ENCODE measurements at places on chromosomes 12 and 14.
A peak's percentile ranks its signal among the peaks of the same experiment; 100 is the strongest.

DNA sequence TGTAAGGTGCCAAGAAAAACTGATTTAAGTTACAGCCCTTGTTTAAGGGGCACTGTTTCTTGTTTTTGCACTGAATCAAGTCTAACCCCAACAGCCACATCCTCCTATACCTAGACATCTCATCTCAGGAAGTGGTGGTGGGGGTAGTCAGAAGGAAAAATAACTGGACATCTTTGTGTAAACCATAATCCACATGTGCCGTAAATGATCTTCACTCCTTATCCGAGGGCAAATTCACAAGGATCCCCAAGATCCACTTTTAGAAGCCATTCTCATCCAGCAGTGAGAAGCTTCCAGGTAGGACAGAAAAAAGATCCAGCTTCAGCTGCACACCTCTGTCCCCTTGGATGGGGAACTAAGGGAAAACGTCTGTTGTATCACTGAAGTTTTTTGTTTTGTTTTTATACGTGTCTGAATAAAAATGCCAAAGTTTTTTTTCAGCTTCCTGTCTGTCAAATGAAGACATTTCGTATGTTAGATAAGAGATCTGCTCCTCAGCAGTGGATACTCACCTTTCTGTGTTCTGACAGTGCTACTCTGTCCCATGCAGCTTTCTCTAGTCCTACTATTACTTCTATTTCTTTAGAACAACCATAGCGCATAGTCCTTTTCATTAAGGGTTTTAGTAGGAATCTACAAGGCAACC, 1.2 kb upstream of the PA2G4 start:
- DNase-seq: no peak

DNA sequence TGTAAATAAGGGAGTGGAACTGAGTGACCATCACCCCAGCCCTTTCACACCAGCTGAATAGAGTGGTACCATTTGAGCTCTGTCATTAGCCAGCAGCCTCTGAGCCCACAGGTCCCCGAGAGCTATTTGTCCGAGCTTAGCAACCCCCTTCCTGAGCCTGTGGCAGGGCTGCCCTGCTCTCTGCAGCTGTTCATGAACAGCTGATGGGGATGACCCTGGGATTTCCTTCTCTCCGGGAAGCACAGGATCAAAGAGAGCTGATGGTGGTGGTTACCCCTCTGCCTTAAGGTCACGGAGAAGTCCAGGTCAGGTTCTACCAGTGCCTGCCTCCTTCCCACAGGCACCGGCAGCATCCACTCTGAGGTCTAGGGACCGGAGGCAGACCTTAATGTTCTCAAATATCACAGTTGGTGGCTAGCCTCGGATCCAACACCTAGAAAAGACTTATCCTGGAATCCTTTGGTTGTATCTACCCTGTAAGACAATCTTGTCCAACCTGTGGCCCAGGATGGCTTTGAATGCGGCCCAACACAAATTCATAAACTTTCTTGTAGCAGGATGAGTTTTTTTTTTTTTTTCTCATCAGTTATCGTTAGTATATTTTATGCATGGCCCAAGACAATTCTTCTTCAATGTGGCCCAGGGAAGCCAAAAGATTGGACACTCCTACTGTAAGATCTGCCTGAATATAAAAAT, 81.1 kb downstream of the ESRRB start:
- no peak for DNase-seq

- peak; percentile 44 for DNase-seq
Measured at GRCh38 chr12:104480826-104481440, 24.2 kb downstream of the CHST11 start.

DNA sequence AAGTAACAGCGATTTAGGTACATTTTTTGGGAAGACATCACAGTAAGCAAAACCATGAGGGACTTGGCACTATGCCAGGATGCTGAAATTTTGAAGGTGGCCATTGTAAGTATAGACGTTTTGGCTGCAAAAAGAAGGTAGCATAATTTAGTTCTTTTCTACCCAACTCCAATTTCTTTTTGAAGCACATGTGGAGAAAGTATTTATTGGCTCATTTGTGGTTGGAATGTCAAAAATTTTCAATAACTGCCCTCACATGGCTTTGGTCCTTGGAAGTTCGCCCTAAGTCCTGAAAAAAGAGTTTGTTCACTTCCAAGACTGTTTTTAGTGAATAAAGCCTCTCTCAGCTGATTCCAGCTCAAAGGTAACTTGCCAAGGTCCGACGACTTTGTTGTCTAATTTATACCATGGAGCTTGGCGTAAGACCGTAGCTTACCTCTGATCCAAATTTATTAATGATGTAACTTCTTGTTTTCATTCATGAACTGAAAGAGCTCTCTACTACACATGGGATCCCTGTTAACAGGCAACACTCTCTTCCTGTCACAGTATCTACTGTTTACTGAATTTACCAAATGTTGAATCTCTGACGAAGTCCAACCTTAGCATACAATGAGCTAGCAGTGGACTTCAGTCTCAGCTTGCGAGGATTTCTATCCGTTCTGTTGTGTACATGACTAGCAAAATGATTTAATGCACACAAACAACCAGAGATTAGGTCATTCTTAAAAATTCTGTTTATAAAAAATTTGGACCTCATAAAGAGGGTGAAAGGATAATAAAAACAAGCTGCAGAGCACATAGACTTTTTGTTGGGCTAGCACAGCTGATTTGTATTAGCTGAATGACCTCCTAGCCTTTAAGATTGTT, 49.0 kb downstream of the MSRB3 start:
- DNase-seq: no peak

GRCh38 chr12:69821032-69821455, 4.0 kb upstream of the MYRFL start:
- DNase-seq: no peak

DNA sequence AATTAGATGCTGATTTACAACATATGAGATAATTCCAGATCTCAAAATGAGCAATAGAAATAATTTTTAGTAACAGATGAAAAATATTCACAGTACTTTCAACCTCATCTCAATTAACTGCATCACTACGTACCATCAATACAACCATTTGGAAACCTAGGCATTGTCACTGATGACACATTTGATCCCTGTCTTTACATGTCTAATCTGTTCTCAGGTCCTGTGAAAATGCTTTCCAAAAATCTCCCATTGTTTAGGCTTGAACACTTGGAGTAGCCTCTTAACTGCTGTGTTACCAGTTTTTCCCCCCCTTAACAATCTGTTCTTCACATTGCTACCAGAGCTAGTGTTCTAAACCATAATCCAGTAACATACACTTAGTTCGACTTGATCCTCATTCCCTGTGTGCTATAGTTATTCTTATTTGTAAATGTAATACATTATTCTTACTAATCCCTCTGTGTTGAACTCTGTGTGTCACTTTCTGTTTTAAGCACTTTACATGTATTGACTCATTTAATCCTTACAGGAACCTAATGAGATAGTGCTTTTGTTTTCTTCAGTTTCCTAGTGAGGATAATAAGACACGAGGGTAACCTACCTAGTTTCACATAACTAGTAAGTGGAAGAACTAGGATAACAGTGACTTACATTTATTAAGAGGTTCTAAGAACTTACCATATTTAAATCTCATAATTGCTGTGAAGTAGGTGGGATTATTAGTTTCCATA, 41.7 kb downstream of the LARP4 start:
- DNase-seq: no peak

- DNase-seq: no peak
Measured at GRCh38 chr12:132632521-132633228, 14.1 kb downstream of the P2RX2 start.

DNA sequence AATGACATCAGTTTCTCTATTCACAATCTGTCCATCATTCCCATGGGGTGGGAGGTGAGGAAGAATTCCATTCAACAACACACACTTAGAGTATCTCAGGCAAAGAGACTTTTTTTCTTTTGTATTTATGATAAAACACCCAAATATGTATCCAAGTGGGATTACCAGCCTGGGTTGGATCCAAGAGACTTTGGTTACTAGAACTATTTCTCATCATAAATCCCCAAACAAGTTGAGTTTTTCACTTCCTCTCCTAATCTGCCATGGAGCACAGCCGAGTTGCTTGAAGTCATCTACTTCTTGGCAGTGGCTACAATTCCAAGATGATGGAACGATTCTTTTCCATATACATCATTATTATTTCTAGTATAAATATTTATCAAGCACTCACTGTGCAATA, 209.2 kb upstream of the HMGA2 start:
- DNase-seq: no peak

DNA sequence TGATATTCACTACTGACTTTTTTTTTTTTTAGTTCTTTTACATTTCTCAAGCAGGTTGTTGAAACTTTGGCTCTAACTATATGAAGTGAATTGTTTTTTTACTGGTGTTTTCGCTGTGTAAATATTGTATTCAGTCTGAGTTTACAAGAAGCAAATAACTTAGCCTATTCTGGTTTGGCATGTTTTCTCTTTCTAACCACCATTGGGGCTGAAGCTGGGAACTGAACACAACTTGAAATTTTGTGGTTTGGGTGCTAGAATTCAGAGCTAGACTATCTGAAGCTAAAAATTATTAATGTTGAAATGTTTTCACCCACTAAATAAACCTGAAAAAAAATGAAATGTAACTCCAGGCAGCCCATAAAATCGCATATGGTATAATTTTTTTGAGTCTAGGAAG, 37.2 kb downstream of the RAD51B start:
- no peak for DNase-seq

- DNase-seq: no peak
Measured at GRCh38 chr12:25894759-25895158, 63.7 kb upstream of the RASSF8 start.

GRCh38 chr14:24900269-24901100, 149.5 kb downstream of the STXBP6 start:
- DNase-seq: no peak

GRCh38 chr12:69410571-69410970, 51.0 kb downstream of the YEATS4 start:
- DNase-seq: peak; percentile 85

- no peak for DNase-seq
Measured at GRCh38 chr12:94768398-94769046, 118.2 kb upstream of the TMCC3 start.

DNA sequence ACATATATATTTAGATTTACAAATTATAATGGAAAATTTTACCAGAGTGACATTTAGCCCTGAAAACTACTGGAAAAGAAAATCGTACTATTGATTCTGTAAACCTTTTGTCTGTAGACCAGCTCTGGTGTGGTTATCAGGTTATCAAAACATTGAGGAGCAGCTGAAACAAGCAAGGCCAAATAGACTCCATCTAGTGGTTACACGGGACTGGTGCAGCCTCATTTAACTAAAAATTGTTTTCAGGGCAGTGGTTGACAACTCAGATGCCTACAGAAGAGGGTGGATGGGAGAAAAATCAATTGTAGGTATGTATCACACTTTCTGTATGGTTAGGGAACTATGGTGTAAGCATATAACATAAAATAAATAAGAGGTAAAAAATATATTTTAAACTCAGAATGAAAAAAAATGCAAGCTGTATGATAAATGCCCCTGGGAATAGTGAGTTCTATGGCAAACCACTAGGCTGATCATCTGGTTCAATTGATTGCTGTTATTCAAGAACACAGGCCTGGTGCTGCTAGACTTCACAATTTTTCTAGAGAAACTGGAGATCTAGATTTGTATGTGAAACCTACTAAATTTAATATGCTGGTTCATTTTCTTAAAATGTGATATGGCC, 51.2 kb downstream of the ACSS3 start:
- peak; percentile 69 for DNase-seq

GRCh38 chr14:21048638-21049037, 6.5 kb downstream of the RNASE7 start:
- DNase-seq: no peak

Measured in trophoblast cell (in vitro differentiated cells and primary cell).